ENCODE measurements at places on chromosomes 1 and 21. TPM values are rescaled to one million over a fixed set of nuclear protein-coding genes. Genes with fewer than 3 reads are reported as not detected.
A peak's percentile ranks its signal among the peaks of the same experiment; 100 is the strongest.

- DNase-seq = peak; percentile 82
- H3K27me3 ChIP-seq = no peaks in the 10 kb centered on the region
Observed at GRCh38 chr1:203026031-203026665, at the start of gene PPFIA4. TSS of gene PPFIA4 (plus strand) at chr1:203026491. CDS start at chr1:203039009, 12,518 bp downstream.

DNA sequence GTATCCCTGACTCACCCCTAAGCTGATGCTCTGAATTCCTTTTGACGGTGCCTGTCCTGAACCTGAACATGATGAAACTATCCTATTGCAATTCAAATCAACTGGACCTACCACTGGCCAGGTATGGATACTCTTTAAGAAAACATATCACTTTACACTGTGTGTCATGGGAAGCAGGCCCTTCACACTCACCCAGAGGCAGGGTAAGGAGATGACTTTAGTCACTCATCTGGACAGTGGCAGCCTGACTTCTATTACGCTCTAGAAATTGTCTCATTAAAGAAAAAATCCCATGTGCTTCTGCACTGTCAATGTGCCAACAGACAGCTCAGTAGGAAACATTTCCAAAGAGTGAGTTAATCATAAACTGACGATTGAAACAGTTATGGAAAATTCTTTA, 94.3 kb downstream of the VAV3 start:
- H3K27me3 ChIP-seq = no peaks in the 10 kb centered on the region
- H3K4me3 ChIP-seq = no peak overlapping the region
- H3K27ac ChIP-seq = peak overlapping the region; percentile 1
- no peak for DNase-seq

DNA sequence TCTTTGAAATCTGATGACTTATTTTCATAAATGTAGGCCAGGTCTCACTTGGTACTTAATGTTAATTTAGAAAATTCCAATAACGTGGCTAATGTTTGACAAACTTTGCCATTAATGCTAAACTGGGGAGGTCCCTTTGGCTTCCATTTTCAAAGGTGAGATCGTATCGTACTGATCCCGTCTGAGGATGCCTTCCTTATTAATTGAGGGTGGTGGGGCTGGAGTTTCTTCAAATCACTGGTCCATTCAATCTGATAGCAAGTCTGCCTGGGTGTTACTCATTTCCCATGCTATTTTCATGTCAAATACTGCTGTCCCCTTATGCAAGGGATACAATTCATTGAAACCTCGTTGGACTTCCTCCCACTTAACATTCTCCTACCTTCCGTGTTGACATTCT, 327.1 kb downstream of the DISC1 start:
- DNase-seq = no peak
- no peaks in the 10 kb centered on the region for H3K27me3 ChIP-seq
- H3K27ac ChIP-seq = no peak overlapping the region
- H3K4me1 ChIP-seq = no peaks in the 10 kb centered on the region

DNA sequence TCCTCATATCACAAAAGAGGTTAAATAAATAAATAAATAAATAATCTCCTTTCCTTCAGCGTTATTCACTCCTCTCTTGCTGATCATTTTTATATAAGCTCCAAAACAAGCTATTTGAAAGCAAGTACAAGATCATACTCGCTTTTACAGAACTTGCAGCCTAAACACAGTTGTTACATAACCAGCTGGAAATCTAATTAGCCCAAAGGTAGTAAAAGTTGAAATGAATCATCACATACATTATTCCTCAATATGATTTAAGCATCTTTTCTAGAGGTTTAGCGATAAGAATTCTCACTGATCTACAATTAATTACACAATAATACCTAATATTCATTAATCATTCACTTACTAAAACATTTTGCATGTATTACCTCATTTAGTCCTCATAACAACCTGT, 160.2 kb downstream of the COP1 start:
- H3K27me3 ChIP-seq = no peaks in the 10 kb centered on the region
- no peaks in the 10 kb centered on the region for H3K4me1 ChIP-seq
- DNase-seq = no peak
- H3K4me3 ChIP-seq = no peak overlapping the region

Gene C1orf141
- not detected for total RNA-seq

Gene MATN1
- 0.96 TPM for total RNA-seq

Gene BARHL2
- not detected for total RNA-seq
